Activated CD4-positive, alpha-beta memory T cell treated with anti-CD3 and anti-CD28 coated beads for 36 hours (primary cell): ENCODE measurements at places on chromosomes 2 and 18. TPM values are rescaled to one million over a fixed set of nuclear protein-coding genes. Genes with fewer than 3 reads are reported as not detected.
A peak's percentile ranks its signal among the peaks of the same experiment; 100 is the strongest.

- peaks cover 3% of the 10 kb centered on the region for H3K36me3 ChIP-seq
- no peaks in the 10 kb centered on the region for H3K27me3 ChIP-seq
- H3K27ac ChIP-seq: no peak overlapping the region
- no peaks in the 10 kb centered on the region for H3K4me1 ChIP-seq
Observed at GRCh38 chr2:75099521-75099922, 99.8 kb downstream of the TACR1 start.

DNA sequence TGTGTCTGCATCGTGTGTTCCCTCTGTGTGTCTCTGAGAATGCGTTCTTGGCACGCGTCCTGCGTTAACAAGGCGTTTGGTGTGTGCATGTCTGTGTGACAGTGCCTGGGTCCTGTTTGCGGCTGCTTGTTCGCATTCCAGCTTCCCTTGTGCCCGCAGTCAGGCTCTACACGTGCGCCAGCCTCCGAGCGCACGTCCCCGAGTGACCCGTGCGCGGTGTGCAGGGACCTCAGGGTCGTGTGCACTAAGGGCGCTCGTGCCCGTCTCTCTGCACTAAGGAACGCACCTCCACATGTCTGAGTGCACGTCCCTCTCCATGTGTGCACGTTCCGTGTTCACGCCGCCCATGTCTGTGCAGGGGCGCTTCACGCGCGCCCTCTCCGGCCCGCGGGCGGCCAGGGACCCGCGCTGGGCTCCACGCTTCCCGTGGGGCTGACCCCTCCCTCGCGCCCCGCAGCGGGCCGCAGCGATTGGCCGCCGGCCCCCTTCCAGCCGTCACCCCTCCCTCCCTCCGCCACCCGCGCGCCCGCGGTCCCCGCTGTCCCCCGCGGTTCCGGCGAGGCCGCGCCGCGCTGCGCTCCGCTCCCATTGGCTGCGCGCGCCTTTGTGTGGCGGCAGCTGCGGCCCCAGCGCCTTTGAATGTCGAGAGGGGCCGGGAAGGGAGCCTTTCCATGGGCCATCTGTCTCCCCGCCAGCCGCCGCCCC lies 229.4 kb downstream of the HAUS1 start:
- peak; percentile 26 for DNase-seq
- H3K4me3 ChIP-seq: peak overlapping the region; percentile 59
- H3K4me1 ChIP-seq: peaks cover 23% of the 10 kb centered on the region
- no peaks in the 10 kb centered on the region for H3K36me3 ChIP-seq

DNA sequence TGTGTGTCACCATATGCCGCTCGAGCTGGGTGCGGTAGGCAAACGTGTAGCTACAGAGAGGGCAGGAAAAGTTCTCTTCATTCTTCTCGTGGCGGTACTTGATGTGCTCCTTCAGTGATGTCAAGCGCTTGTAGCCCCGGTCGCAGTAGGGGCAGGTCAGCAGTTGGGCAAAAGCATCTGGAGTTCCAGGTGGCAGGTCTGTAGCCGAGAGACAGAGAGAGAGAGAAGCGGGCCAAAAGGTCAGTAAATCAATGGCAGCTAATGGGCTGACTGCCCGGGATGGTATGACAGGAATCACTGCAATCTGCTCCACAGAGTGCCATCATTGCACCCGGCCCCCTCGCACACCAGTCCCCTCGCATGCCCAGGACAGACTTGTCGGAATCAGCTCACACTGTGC lies 116.0 kb downstream of the ZEB2 start:
- no peak overlapping the region for H3K4me3 ChIP-seq
- no peak overlapping the region for H3K27ac ChIP-seq
- H3K4me1 ChIP-seq: no peaks in the 10 kb centered on the region

DNA sequence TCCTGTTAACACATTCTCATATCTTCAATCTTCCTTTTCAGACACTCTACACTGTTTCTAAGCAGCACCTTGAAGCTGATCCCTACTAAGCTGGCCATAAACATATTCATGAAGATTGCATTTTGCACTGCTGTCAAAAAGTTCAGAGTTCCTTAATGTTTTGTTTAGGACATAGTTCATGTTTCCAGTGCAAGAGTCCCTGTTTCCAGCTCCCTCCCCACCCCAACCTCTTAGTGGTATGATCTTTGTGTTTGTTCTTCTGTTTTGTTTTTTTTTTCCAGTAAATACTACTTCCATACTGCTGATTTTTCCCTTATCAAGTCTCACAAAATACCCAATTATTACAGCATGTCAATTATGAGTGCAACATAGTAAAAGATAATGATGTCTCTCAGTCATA lies 4.1 kb upstream of the SLC40A1 start:
- no peak overlapping the region for H3K27ac ChIP-seq
- H3K36me3 ChIP-seq: no peaks in the 10 kb centered on the region
- H3K27me3 ChIP-seq: peaks cover 4% of the 10 kb centered on the region

- no peak overlapping the region for H3K27ac ChIP-seq
- DNase-seq: no peak
- no peak overlapping the region for H3K4me3 ChIP-seq
- no peaks in the 10 kb centered on the region for H3K36me3 ChIP-seq
- H3K4me1 ChIP-seq: peaks cover 11% of the 10 kb centered on the region
- no peaks in the 10 kb centered on the region for H3K27me3 ChIP-seq
Observed at GRCh38 chr2:69720404-69720803, 21.5 kb upstream of the ANXA4 start.

DNA sequence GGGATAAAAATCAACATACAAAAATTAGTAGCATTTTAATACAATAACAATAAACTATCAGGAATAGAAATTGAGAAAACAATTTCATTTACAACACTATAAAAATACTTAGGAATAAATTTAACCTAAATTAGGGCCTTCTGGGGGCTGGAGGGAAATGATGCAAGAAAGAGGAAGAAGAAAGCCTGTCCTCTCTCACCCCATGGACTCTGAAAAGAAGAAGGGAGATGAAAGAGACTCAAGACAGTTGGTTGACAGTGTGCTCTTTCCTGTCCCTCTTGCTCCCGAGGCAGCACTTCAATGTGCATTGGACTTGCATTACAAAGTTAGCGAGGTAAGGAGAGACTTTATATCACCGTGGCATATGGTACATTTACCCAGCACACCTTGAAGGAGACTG lies 88.5 kb downstream of the VAPA start:
- no peak overlapping the region for H3K27ac ChIP-seq
- H3K36me3 ChIP-seq: peaks cover 2% of the 10 kb centered on the region
- DNase-seq: no peak
- H3K4me3 ChIP-seq: no peak overlapping the region
- H3K4me1 ChIP-seq: no peaks in the 10 kb centered on the region
- peaks cover 4% of the 10 kb centered on the region for H3K27me3 ChIP-seq

GRCh38 chr2:108898315-108899082 lies 90.5 kb downstream of the EDAR start:
- H3K36me3 ChIP-seq: peaks cover 28% of the 10 kb centered on the region
- H3K27me3 ChIP-seq: no peaks in the 10 kb centered on the region
- DNase-seq: no peak
- no peak overlapping the region for H3K27ac ChIP-seq

GRCh38 chr2:98012561-98012991 lies 16.8 kb upstream of the TMEM131 start:
- peaks cover 1% of the 10 kb centered on the region for H3K36me3 ChIP-seq
- peak; percentile 83 for DNase-seq
- H3K4me1 ChIP-seq: peaks cover 35% of the 10 kb centered on the region
- H3K27ac ChIP-seq: peak overlapping the region; percentile 63
- H3K27me3 ChIP-seq: peaks cover 5% of the 10 kb centered on the region

GRCh38 chr2:138213084-138213483 lies 248.8 kb downstream of the HNMT start:
- DNase-seq: no peak
- H3K4me1 ChIP-seq: no peaks in the 10 kb centered on the region
- H3K27ac ChIP-seq: no peak overlapping the region
- no peaks in the 10 kb centered on the region for H3K36me3 ChIP-seq
- no peak overlapping the region for H3K4me3 ChIP-seq

- no peaks in the 10 kb centered on the region for H3K4me1 ChIP-seq
- H3K4me3 ChIP-seq: no peak overlapping the region
- no peaks in the 10 kb centered on the region for H3K36me3 ChIP-seq
- H3K27me3 ChIP-seq: no peaks in the 10 kb centered on the region
- no peak for DNase-seq
Observed at GRCh38 chr2:200356857-200357384, 50.4 kb downstream of the SPATS2L start.

- H3K4me3 ChIP-seq: no peak overlapping the region
- peak overlapping the region; percentile 74 for H3K27ac ChIP-seq
- H3K36me3 ChIP-seq: peaks cover 10% of the 10 kb centered on the region
- DNase-seq: no peak
- peaks cover 15% of the 10 kb centered on the region for H3K4me1 ChIP-seq
- H3K27me3 ChIP-seq: no peaks in the 10 kb centered on the region
Observed at GRCh38 chr2:144248350-144249034, 271.4 kb downstream of the ZEB2 start.

DNA sequence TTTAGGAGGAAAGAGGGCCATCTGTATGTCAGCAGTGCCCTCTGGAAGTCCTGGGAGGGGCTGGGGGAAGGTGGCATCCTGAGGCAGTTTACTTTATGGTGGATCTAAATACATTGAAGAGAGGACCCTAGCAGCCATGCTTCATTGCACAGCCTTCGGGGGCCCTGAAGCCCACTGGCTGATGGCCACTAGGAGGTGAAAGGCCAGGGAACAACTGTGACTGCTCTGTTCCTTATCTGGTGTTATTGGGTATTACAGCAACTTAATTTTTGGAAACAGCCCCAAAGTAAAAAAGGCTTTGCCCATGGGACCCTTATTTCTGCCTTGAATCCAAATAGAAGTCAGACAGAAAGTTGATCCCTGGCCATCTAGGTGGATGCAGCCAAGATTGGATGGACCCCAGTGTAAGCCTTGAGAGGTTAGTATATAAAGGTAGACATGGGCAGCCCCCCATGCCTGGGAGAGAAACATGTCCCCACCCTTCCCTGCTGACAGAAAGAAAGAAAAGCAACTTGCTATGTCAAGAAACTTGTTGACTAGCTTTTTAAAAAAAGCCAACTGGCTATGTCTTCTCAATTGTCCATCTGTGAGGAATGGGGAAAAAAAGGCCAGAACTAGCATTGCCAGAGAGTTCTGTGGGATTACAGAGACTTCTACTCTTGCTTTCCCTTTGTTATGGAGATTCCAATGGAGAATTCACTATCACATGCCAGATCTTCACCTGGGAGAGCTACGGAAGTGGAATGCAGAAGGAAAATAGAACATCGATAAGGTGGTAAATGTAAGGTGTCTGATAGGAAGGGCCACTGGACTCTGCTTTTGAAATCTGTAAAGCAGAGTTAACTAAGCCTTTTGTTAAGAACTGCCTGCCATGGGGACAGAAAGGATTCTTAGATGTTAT lies 58.6 kb upstream of the OSR1 start:
- no peak overlapping the region for H3K4me3 ChIP-seq
- H3K27ac ChIP-seq: no peak overlapping the region
- no peaks in the 10 kb centered on the region for H3K36me3 ChIP-seq

GRCh38 chr2:110727923-110728322 lies 4.5 kb upstream of the ACOXL start:
- H3K4me3 ChIP-seq: no peak overlapping the region
- H3K36me3 ChIP-seq: no peaks in the 10 kb centered on the region
- H3K27ac ChIP-seq: no peak overlapping the region
- H3K27me3 ChIP-seq: peaks cover 35% of the 10 kb centered on the region
- H3K4me1 ChIP-seq: peaks cover 4% of the 10 kb centered on the region

DNA sequence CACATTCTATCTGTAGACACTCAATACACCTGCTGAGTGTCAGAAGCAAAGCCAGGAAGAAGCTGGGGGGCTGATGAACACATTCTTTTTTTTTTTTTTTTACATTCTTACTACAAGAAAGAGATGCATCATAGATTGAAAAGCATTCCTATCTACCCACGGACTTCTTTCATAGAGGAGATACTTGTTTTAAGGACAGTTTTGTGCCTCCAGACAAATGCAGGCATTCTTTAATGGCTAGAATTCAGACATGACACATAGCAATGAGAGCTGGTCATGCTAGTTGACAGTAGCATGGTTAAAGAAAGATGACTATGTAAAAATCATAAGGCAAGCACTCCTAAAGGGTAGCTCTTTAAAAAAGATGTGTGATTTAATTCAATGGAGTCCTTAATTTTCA lies 110.2 kb downstream of the EPHA4 start:
- no peaks in the 10 kb centered on the region for H3K27me3 ChIP-seq
- peaks cover 41% of the 10 kb centered on the region for H3K4me1 ChIP-seq
- no peak for DNase-seq
- no peak overlapping the region for H3K27ac ChIP-seq
- peaks cover 4% of the 10 kb centered on the region for H3K36me3 ChIP-seq

GRCh38 chr2:166337932-166338331 lies 37.8 kb downstream of the SCN9A start:
- no peaks in the 10 kb centered on the region for H3K27me3 ChIP-seq
- no peaks in the 10 kb centered on the region for H3K36me3 ChIP-seq
- no peak overlapping the region for H3K4me3 ChIP-seq
- no peaks in the 10 kb centered on the region for H3K4me1 ChIP-seq

DNA sequence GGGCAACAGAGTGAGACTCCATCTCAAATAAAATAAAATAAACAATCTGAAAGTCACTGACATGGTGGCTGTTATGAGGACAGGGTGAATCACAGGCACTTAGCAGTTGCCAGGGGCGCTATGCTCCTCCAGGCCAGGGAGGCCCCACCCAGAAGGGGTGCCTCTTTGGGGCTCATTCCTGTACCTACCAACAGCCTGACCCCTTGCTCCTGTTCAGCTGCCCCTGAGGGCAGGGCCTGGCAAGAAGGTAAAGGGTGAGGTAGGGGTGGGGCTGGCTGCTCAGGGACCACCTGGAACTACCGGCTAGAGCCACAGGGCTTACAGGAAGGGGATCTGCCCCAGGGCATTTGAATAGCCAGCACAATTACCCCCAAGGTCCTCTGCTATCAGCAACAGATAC lies 60.3 kb downstream of the INPP5D start:
- peaks cover 32% of the 10 kb centered on the region for H3K4me1 ChIP-seq
- no peak overlapping the region for H3K27ac ChIP-seq
- no peak for DNase-seq
- H3K4me3 ChIP-seq: no peak overlapping the region

GRCh38 chr2:162422894-162423293 lies 79.0 kb downstream of the GCA start:
- no peaks in the 10 kb centered on the region for H3K36me3 ChIP-seq
- H3K27me3 ChIP-seq: no peaks in the 10 kb centered on the region
- no peaks in the 10 kb centered on the region for H3K4me1 ChIP-seq
- no peak overlapping the region for H3K27ac ChIP-seq

- H3K27ac ChIP-seq: no peak overlapping the region
- H3K27me3 ChIP-seq: peaks cover 7% of the 10 kb centered on the region
- no peaks in the 10 kb centered on the region for H3K36me3 ChIP-seq
- H3K4me1 ChIP-seq: no peaks in the 10 kb centered on the region
- H3K4me3 ChIP-seq: no peak overlapping the region
Observed at GRCh38 chr18:59810735-59811520, 88.9 kb upstream of the PMAIP1 start.

The CTIF gene
- total RNA-seq: 4.6 TPM

The C2orf80 gene
- not detected for total RNA-seq

The GALNT5 gene
- total RNA-seq: not detected

The TFCP2L1 gene
- total RNA-seq: 0.24 TPM

The PPM1G gene
- total RNA-seq: 132 TPM

The RSAD2 gene
- total RNA-seq: 8.6 TPM

The ARHGAP25 gene
- 79.8 TPM for total RNA-seq

The IL36RN gene
- not detected for total RNA-seq

The FAM136A gene
- 49.8 TPM for total RNA-seq

The IL36B gene
- not detected for total RNA-seq
